ENCODE measurements at places on chromosomes 3 and 15.
A peak's percentile ranks its signal among the peaks of the same experiment; 100 is the strongest.

DNA sequence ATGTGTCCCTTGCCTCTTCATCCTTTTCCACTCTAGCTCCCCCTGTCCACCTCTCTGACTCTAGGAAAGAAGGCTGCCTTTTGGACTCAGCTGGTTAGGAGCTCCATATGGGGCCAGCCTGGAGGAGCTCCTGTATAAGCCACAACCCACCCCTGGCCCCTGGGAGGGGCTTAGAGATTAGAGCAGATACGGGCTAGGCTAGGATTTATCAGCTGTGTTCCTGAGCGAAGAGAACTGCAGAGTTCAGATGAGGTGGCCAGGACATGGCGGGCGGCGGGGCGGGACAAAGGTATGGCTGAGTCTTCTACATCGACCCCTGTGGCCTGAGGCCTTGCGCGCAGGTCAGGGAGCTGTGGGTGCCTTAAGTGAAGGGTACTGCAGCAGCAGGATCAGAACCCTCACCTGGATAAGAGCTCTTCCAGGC, 7.9 kb downstream of the NBEAL2 start:
- DNase-seq, result no peak

DNA sequence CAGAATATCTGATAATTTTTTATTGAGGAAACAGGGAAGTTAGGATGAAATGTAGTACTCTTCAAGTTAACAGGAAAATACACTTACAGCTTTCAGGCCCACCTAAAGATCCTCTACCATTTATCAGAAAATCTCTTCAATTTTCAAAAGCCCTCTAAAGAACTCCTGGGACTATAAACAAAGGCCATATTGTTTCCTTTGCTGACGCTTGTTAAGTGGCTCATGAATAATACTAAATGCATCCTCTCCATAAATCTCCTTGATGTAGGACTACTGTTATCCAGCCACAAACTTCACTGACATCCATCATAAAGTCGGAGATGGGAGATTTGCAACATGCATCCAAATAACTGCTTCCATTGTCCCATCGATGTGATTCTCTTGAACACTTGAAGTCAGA, 326.5 kb downstream of the ZIC1 start:
- DNase-seq, result no peak

DNA sequence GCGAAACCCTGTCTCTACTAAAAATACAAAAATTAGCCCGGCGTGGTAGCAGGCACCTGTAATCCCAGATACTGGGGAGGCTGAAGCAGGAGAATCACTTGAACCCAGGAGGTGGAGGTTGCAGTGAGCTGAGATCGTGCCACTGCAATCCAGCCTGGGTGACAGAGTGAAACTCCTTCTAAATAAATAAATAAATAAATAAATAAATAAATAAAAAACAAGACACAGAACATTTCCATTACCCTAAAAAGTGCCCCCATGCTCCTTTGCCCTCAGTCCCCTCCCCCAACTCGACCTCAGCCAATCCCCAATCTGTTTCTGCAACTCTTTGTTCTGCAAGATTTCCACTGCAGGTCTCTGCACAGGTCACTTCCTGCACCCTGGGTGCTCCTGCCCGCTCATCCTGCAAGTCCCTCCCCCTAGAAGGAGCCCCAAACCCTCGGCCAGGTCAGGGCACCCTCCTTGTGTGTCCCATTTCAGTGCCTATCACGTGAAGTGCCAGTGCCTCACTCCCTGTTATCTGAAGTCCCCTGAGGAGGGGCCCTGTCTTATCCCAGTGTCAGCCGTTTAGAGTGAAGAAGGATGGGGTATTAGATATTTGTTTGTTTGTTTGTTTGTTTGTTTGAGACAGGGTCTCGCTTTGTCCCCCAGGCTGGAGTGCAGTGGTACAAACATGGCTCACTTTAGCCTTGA, 1.1 kb downstream of the FAM240A start:
- DNase-seq, result no peak

DNA sequence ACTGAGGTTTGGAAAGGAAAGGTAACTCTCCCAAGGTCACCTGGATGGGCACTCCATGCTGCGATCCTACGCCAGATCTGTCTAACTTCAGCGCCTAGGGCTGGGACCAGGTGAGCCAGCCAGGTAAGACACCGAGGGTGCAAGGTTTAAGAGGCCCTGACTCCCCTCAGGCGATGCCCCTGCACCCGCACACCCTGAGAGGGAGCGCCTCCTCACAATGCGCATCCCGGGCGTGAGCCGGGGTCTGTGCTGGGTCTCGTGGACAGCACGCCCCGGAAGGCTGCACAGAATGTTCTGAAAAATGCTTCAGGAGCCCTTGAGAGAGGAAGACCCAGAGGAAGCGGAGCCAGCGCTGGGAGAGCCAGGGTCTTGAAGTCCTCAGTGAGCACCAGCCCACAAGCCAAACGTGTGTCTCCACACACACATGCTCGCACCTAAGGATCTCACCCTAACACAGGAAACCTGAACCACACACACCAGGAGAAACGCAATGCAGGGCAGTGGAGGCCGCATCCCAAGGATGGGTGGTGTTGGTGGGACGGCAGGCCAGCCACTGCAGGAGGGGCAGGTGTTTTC, 142.0 kb downstream of the ADAMTS17 start:
- DNase-seq, result no peak

GRCh38 chr3:171953301-171954022, 85.9 kb upstream of the FNDC3B start:
- DNase-seq, result no peak

DNA sequence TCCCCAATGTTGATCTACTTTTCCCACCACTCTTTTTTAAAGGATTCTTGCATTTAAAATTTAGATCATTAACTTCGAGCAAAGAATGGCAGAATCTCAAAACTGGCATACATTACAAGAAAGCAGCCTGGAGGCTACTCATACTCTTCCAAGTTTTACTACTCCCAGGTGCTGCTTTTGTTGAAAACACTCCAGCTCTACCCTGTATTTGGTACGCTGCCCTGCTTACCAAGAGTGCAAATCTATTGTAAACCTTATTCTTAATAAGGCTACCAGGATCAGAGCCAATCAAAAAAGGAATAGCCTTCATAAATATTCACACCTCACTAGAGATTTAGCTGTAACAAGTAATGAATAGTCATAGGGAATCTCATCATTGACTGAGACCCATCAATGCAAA, 11.6 kb upstream of the CNTN3 start:
- DNase-seq, result no peak

GRCh38 chr3:11514191-11514821, 129.4 kb downstream of the VGLL4 start:
- DNase-seq, result no peak

- no peak for DNase-seq
Observed at GRCh38 chr3:62672988-62673313, 202.3 kb downstream of the CADPS start.

- no peak for DNase-seq
Observed at GRCh38 chr3:173513123-173513522, 115.6 kb downstream of the NLGN1 start.

DNA sequence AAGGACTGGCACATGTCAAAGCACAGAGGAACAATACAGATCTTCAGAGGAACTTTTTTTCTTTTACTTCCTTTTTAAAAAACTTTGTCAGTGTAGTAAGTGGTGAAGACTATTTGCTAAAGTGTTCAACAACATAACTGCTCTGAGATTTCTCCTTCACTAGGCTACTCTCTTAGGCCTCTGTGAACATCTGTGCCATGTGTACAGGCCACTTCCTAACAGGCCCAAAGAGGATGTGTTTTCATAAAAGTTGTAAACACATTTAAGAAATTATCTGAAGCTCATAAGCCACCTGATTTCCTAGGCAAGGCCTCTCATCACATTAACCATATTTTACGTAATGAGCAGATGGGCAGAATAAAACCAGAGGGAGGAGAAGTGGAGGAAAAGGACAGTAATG, 235.4 kb downstream of the FHIT start:
- no peak for DNase-seq

DNA sequence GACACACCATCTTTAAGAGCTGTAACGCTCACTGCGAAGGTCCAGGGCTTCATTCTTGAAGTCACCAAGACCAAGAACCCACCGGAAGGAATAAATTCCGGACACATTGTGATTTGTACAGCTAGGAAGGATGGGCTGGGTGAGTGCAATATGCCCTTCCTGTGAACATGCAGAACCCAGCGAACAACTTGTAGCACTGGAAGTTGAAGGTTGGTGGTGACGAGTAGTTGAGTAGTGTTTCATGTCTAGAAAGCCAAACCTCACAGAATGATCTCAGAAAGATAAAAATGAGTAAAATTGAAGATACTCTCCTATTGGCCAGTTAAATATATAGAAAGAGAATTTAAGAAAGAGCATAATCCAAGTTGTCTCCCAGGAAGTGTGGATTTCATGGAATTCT, 462.2 kb upstream of the CFAP20DC start:
- DNase-seq, result no peak

DNA sequence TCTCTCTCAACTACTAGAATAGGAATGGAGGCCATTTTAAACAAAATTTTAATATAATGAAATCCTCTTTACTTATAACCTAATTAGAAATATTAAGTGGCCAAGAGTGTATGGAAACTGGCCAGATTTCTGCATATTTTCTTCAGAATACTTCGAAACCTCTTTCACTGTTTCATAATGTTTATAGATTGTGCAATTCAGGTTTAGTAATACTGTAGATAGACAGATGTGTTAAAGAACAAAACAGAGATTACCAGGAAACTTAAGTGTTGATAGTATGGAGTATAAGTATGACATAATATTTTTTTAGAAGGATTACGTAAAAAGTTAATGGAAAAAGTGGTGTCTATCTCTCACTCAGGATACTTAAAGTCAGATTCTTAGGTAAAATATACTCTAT, 4.7 kb downstream of the ABHD5 start:
- DNase-seq, result no peak

DNA sequence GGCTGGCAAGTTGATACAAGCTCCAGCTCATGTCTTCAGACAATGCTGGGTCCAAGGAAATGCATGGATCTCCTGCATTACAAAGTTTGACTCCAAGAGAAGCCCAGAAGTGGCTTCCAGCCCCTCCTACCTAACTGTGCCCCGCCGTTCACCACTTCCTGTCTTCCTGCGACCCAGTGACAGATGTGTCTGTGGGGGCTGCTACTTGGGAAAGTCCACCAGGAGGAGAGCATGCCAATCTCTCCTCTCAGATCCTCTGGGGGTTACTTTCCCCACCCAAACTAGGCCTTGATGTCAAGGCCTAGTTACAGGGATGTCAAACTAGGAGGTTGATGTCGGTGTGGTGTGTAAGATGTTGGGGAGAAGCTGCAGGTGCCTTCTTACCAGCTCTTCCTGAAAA, 133.6 kb upstream of the RASGRP1 start:
- peak; percentile 44 for DNase-seq

GRCh38 chr15:66172324-66172980, 81.1 kb downstream of the MEGF11 start:
- DNase-seq, result no peak

- DNase-seq, result no peak
Observed at GRCh38 chr3:5232570-5232969, 45.1 kb downstream of the EDEM1 start.

GRCh38 chr15:35827141-35827540, 281.2 kb upstream of the DPH6 start:
- no peak for DNase-seq

DNA sequence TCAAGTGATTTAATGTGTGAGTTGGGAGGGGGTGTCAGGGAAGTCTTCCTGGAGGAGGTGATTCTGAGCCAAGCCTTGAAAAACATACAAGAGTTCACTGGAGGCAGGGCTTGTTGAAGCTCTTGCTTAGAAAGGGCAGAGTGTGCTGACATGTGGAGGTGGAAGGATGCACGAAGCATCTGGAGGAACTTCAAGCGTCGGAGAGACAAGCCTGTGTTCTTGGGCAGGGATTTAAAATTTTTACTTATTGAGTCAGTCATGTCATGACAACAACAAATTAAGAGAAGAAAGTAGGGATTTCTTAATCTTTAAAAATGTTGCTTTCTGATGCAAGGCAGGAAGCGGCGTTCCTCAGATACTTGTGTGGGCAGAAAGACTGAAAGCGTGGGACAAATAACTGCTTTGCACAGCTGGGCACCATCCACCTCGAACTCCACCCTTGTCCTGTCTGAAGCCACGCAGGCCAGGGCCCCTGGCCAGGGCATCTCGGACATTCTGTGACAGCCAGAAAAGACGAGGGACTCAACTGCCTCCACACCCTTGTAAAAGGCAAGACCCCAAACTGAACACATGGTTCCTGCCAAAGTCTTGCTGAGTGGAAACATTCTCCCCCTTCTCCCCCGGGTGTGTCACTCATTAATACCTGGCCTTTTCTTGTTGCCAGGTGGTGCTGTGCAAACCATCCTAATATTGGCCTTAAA, 6.9 kb upstream of the IL16 start:
- no peak for DNase-seq

GRCh38 chr3:149042789-149043386, 43.4 kb downstream of the HLTF start:
- no peak for DNase-seq

- no peak for DNase-seq
Observed at GRCh38 chr3:164612751-164613150, 465.5 kb downstream of the SI start.

DNA sequence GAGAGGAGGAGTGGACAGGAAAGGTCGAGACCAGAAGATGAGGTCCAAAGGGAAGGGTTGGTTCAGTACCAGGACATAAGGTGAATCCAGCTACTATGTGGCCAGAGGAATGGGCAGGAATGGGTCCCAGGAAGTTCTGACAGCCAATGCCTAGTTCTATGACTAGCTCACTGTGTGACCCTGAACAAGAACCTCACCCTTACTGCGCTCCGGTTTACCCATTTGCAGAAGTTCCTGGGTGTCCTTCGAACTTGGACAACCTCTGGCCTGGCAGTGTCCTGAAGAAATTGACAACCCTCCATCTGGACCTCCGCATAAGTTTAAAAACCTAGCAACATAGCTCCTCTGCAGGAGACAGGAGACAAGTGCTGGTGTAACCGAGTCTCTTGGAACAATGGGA, 12.2 kb upstream of the PSTPIP1 start:
- no peak for DNase-seq

- peak; percentile 78 for DNase-seq
Observed at GRCh38 chr3:13420045-13420830, at the start of gene NUP210. Gene NUP210 (minus strand): TSS chr3:13420322. CDS start chr3:13420226, 96 bp downstream.

DNA sequence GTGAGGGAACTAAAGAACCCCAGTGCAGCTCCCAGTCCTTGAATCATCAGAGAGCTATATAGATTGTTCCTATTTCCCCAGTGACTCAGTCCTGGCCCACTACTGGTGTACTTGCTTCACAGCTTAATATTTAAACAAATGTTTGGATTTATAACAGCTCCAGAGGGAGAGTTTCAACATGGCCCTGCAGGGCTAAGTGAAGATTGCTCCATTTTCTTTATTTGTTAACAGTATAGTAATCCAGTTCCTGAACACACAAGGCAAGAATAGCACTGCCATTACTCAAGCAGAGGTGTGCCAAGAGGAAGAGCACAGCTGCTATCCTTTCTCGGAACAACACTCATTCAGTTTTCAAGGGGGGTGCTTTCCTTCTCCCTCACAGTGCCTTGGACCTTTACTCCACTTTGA, 6.5 kb downstream of the SQOR start:
- DNase-seq, result no peak

- DNase-seq, result no peak
Observed at GRCh38 chr15:52710050-52710707, 31.0 kb upstream of the ATOSA start.

All from activated naive CD4-positive, alpha-beta T cell treated with anti-CD3 and anti-CD28 coated beads, Interleukin-2, amount 10 ng/mL, durations not matched to agents 7 days and 5 days (primary cell).